HepG2 (cell line): ENCODE measurements at places on chromosomes 1 and 21.

GRCh38 chr1:102661481-102661880 is 446.8 kb downstream of the COL11A1 start:
- no peak for DNase-seq

GRCh38 chr1:62144238-62144831 is 50.3 kb upstream of the L1TD1 start:
- DNase-seq = peak; percentile 39

DNA sequence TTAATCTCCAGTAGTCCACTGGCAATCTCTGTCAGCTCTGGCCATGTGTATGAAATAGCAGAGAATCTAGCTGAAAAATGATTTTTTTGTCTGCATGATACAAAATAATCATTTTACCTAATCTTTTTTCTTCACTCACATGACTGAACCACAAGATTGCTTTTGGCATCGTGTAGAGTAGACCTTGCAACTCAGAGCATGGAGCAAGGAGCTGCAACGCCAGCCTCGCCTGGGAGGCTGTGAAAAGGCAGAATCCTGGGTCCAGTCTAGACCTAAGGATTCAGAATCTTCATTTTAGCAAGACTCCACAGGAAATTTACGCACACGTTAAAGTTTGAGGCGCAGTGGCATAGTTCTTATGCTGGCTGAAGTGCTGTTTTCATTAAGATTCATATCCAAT is 40.2 kb downstream of the TOMM20 start:
- DNase-seq = no peak

- no peak for DNase-seq
These were observed 27.5 kb upstream of the SOX13 start for GRCh38 chr1:204045430-204045829.

DNA sequence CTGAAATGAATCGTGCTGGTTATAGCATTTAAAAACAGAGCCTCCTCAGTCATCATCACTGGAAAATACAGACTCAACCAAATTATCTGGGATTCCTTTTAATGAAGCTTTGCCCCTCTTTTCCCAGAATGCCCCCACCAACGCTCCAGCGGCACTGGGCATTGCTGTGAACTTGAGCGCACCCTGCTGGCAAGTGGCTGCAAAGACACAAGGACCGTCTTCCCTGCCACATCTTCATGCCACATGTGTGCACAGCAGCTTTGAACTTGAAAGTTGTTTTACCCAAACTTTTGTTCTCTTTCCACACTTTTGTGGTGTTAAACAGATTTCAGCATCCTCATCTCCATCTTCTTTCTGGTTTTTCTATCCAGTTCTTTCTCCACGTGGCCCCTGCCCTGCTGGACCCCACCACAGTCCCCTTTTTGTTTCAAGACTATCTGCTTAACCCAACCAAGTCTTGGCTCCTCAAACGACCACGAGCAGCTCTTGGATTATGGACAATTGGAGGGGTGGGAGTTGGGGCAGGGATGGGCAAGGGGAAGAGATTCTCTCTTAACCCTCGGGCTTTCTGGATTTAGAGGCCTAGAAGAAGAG is 12.8 kb upstream of the LMX1A start:
- DNase-seq = peak; percentile 21

GRCh38 chr21:33196941-33197374 is 32.8 kb upstream of the IFNAR2 start:
- peak; percentile 60 for DNase-seq

GRCh38 chr1:145859491-145860023 is 676 bp upstream of the PIAS3 start:
- peak; percentile 73 for DNase-seq

DNA sequence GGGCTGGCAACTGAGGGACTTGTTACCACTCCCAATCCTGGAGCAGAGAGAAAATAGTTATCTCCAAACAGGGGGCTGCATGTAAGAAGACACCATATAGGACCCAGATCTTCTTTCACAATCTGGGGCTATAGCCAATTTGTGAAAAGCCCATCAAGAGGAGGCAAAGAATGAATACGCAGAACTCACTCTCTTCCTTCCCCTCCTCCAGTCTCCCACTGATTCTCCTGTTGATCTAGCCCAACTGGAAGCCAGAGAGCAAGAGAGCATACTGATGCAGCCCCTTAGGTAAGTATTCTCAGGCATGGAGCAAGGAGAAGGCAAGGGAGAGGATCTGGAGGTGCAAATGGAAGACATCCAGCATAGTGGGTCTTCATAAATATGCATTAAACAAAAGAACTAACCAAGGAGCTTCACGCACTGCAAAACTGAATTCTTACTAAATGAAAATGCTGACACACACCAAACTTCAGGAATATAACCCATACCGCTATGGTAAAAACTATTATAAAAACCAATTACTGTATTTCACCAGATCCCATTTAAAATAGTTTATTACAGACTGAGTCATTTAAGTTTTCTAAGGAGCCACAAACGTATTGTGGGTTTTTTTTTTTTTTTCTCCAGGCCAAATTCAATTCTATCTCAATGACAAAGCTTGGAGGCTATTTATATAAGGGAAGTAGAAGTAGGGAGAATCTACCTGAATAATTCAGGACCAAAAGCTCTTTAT is 15.5 kb upstream of the HMGB4 start:
- no peak for DNase-seq

DNA sequence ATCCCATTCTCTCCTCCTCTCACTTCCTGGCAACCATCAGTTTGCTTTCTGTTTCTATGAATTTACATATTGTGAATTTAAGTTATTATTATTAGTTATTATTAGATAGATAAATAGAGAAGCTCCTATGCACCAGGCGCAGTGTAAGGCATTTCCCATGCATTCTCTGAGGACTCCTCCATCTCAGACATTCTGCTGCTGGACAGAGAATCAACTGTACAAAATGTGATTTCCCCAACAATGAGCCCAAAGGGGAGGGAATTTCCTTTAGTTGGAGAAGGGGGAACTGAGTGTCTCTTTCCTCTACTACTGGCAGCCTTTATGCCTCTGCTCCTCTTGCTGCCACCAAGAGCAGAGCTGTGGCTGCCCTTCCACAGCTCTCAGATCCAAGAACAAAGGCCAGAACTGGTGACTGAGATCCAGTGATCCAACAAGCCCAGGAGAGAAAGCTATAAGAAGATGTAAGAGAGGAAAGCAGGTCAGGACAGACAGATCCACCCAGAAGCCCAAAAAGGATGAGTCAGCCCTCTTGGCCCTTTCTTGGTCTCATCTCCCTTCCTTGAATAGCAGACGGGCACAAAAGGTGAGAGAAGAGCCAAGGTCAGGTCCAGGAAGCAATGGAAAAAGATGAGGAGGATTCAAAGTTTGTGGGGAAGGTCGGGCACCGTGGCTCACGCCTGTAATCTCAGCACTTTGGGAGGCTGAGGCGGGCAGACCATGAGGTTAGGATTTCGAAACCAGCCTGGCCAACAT is 3.5 kb upstream of the IVL start:
- no peak for DNase-seq

DNA sequence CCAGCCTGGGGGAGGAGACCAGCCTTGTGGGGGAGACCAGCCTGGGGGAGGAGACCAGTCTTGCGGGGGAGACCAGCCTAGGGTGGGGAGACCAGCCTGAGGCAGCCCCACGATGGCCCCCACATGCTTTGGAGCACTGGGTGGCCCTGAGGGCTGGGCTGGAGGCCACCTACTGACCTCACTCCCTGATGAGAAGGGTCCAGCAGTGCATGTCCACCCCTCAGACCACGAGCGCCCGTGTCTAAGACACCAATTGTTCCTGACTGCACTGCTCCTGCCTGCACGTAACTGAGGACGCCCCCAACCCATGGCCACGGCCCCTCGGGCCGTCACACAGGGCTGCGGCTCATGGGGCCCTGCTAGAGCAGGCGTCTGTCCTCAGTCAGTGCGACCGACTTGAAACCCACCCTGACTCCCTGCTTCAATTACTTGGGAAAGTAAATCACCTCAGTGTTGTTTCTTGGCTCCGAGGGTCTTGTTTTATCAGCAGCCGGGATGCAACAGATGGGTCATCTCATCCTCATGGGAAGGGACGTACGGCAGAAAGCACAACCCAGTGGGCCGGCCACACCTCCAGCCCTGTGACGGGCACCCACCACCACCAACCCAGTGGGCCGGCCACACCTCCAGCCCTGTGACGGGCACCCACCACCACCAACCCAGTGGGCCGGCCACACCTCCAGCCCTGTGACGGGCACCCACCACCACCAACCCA is at the start of gene SPATC1L:
Gene SPATC1L (minus strand): TSS at position 550 of the 715 bp plus-strand sequence. CDS start 1,643 bp downstream, outside the sequence.
- DNase-seq = peak; percentile 24

- no peak for DNase-seq
These were observed 246.7 kb upstream of the NFIA start for GRCh38 chr1:60835649-60836048.

GRCh38 chr1:26858891-26859640 is 3.9 kb upstream of the SFN start:
- DNase-seq = no peak

DNA sequence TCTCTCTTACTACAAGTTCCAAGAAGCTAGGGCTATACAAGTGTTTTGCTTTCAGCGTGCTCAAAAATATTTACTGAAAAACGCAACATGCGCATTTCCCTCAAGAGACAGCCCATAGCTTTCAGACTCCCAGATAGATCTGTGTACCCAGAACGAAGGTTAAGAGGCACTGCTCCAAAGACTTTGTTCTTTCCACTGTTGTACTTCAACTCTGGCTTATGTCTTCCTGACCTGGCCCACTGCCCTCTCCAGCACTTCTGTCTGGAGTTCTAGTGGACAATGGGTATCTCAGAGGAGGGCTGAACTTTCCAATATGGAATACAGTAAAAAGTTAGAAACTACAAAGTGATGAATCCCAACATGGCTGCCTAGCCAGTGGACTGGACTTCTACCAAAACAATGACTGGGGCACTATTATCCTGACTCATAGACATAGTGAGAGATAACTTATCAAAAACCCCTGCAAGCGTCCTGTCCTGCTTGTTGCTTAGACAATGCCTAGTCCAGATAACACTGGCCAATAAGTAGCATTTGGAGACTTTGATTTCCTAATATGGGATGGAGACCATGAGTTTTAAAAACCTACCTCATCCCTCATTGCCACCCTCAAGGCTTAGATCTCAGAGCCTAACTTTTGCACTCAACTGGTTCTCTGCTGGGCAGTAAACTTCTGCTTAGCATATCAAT is 8.8 kb upstream of the ADAR start:
- no peak for DNase-seq

GRCh38 chr1:60791226-60791625 is 291.1 kb upstream of the NFIA start:
- DNase-seq = no peak

DNA sequence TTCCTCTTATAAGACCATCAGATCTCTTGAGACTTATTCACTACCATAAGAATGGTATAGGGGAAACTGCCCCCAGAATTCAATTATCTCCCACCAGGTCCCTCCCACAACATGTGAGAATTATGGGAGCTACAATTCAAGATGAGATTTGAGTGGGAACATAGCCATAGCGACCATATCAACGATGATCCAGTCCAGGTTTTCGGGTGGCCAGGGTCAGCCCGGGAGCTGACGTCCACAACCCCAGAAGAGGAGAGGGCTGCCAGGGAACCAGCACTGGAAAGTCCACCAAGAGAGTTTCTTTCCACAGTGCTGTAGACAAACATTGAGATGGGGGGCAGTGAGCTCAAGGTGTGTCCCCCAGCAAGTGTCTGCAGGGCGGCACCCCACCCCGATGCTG is 88.4 kb downstream of the VWA5B1 start:
- DNase-seq = no peak

GRCh38 chr1:29342351-29342750 is 106.0 kb downstream of the PTPRU start:
- no peak for DNase-seq

GRCh38 chr1:72397786-72398185 is 115.4 kb upstream of the NEGR1 start:
- DNase-seq = no peak

DNA sequence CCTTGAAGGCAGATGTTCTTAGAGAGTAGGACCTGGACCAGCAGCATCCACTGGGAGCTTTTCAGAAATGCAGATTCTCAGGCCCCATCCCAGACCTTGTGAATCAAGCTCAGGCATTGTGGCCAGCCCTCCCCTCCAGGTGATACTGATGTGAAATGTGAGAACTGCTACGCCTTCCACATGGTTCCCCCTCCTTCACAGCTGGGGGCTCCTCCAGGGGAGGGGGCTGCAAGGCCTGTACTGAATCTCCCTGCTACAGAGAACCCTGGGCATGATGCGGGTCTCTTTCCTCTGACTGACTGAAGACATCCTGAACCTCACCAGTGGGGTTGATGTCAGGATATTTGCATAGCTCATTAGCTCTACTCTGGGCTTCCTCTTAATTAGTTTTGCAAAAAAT is 141.8 kb upstream of the CSF3R start:
- no peak for DNase-seq

DNA sequence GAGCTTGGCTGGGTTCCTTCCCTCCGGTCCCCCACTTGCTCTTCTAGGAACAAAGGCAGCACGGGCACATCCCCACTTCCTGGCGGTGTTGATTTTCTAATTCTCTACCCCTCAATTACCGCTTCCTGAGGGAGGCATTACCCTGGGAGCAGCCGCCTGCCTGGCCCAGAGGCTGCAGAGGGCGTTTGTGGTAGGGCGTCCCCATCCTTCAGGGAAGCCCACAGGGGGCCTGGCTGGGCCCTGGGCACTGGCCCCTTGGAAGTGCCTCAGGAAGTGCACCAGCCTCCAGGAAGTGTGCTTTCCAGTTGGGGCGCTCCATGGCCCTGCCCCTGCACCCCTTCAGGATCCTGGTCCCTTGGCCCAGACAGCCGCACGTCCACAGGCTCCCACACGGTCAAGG is 42.1 kb upstream of the CASZ1 start:
- DNase-seq = no peak

DNA sequence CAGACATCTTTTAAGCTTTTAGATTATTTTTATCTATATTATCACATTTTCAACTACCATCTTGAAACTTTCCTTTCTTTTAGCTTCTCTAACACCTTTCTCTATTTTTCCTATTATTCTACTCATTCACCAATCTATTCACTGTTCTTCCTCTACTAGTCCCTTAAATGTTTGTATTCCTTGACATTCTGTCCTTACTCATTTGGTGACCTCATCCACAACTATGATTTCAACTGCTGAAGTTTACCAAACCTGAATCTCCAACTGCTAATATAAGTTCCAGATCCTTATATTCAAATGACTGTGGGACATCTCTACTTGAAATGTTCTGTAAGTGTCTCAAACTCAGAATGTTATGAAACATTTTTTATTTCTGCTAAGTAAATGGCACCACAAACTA is 49.2 kb downstream of the TUT4 start:
- DNase-seq = no peak

DNA sequence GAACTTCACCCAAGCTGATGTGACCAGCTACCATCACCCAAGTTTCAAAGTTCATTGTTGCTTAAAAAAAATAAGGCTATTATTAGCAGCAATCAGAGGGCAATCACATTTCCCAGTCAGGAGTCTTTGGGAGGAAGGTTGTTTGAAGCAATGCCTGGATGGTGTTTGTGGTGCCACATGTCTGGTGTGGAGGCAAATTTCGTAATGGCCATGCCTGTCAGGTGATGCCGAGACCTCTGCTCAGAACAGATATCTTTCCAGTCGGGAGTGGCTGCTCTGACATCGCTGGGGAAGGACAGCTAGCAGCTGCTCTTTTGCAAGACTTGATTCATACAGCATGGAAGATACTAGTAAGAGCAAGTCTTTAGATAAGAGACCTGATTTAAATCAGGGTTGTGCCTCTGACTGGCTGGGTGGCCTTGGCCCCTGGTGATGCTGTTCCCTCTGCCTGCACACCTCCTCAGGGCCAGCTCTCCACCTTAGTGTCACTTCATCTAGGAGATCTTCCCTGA is 187.8 kb upstream of the JUN start:
- peak; percentile 66 for DNase-seq
